ENCODE measurements at places on chromosomes 3 and 15.

DNA sequence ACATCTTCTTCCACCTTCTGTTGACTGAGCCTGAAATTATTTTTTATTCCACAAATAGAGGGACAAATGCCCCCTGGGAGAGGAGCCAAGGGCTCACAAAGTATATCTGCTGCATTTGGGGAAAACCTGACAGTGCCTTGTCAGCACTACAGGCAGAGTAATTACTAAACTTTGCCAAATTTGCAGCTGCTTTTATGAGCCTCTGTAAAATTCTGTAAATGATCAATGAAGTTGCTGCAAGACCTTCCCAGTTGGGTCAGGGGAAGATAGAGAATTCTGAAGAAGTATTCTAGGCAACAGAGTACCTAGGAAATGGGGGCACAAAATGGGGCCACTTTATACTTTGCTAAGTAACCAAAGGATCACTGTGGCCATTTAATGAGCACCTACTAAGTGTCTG is 10.5 kb downstream of the GHSR start:
- DNase-seq = no peak

DNA sequence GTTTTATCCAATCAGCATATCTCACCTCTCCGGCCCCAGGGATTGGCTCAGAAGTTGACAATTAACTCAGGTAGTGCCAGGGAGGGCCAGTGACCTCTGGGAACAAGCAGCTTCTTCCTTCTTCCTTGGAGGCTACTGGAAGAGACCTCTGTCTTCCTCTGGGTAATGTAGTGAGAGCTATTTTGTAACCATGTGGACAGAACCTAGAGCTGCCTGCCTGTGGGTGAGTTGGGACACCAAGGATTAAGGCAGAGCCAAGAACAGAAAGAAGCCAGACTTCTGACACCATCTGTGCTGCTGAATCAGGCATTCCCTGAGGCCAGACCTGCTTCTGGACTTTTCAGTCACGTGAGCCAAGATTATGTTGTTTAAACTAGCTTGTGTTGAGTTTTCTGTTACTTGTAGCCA is 5.9 kb upstream of the NDUFAF1 start:
- DNase-seq = no peak

DNA sequence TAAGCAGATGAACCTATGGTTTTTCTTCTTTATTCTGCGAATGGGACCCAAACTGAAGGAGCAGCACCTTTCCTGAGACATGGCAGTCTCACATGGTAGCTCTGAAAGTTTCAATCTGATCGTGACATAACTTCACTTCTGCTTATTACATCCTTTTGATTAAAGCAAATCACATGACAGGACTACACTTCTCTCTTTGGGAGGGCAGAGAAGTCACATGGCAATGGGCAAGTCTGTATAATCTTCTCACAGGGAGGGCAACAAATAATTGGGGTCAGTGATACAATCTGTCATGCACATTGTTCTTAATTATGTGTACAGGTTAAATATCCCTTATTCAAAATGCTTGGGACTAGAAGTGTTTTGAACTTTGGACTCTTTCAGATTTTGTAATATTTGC is 21.6 kb downstream of the NCBP2 start:
- no peak for DNase-seq

DNA sequence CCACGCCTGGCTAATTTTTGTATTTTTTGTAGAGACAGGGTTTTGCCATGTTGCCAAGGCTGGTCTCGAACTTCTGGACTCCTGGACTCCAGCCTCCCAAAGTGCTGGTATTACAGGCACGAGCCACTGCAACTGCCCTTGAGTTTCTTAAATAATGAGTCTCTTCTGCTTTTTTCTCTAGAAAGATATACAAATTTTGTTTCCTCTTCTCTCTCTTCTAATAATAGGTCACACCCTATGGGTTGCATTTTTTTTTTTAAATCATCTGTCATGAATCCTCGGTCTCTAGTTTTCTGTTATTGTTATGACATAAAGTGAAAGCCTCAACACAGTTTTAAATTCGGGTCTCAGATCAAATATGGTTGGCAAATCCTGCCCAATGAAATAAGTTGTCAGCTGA is 111.2 kb downstream of the IL12A start:
- no peak for DNase-seq

- DNase-seq = no peak
Observed at GRCh38 chr3:127475975-127476705, 114.4 kb downstream of the TPRA1 start.

DNA sequence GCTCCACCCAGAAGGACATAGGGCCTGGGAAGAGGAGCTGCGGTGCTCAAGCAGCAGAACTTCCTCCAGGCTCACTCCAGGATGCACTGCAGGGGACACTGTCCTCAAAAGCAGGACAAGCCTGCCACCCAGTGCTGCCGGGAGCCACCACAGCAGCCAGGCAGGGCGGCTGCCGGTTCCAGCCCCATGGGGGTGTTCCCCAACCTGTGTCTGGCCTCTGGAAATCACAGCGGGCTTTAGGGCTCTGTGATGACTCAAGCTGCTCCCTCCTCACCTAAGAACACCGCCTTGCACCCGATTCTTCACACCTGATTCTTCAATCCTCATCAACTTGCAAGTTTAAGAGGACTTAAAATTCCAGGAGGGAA is 71.9 kb upstream of the SLC6A11 start:
- no peak for DNase-seq

DNA sequence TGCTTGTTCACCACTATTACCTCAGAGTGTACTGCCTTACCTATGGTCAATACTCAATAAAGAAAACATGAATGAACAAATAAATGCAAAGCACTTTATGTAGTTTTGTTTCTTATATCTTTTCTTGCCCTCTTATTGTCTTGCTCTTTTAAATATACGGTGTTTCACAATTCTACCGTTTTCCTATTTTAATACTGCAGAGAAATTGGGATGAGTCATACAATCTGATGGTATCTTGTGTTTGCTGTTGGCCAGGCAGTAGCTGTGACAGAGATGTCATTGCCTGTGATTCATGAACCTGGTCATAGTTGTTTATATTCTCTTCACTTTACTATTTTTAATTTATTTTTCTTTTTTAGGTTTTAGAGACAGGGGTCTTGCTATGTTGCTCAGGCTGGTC is 48.3 kb downstream of the SERP1 start:
- no peak for DNase-seq

GRCh38 chr3:39154280-39155021 is 1.1 kb upstream of the CSRNP1 start:
- DNase-seq = no peak

DNA sequence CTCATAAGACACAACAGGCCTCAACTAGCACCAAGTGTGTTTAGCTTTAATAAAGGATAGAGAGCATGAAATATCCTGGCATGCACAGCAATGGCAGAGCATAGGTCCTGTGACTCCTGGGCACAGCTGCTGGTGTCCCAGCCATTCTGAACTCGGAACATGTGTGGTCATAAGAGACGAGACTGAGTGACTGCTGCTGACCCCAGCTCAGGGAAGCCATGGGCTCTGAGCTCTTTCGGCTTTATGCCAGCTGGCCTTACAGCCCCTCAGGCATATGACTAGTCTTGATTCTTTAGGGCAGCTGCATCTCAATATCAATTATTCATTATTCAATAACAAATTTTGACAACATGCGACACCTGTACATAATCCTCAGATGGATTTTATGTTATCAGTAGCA is 62.4 kb upstream of the TOPAZ1 start:
- no peak for DNase-seq

- DNase-seq = no peak
Observed at GRCh38 chr3:126340943-126341754, 16.1 kb downstream of the KLF15 start.

DNA sequence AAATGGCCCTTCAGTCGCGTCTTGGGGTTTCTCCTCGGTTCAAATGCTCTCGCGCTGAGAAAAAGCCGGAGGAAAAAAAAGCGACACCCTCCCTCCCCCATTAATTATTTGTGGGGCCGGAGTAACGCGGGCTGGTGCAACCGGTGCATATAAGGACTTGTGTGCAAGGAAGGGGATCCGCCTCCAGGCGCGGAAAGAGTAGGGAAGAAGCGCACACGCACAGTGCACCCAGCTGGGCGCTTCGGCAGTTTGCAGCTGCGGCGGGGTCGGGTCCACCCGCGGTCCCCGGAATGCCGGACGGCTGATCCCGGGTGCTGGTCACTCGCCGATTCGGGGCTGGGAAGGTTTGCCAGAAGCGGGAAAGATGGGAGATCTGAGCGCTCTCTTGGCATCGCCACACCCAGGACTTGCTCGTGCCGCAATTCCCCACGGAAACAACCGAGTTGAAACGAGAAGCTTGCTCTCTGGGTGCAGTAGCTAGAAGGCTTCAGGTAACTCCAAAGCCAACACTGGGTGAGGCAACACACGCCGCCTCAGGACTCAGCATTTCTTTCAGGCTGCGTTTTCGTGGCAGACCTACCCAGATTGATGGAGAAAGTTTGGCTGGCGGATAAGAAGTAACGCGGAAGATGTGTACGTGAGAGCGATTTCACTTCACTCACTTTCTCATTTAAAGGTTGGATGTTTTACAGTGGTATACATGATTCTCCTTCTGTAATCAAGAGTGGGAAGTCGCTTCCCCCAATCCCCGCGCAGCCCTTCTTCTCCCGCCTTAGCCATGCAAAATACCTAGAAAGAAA is 720 bp upstream of the TNIK start:
- DNase-seq = no peak

- DNase-seq = no peak
Observed at GRCh38 chr3:116230431-116231020, 214.8 kb downstream of the LSAMP start.

- no peak for DNase-seq
Observed at GRCh38 chr3:22361521-22361920, 610.5 kb upstream of the ZNF385D start.

DNA sequence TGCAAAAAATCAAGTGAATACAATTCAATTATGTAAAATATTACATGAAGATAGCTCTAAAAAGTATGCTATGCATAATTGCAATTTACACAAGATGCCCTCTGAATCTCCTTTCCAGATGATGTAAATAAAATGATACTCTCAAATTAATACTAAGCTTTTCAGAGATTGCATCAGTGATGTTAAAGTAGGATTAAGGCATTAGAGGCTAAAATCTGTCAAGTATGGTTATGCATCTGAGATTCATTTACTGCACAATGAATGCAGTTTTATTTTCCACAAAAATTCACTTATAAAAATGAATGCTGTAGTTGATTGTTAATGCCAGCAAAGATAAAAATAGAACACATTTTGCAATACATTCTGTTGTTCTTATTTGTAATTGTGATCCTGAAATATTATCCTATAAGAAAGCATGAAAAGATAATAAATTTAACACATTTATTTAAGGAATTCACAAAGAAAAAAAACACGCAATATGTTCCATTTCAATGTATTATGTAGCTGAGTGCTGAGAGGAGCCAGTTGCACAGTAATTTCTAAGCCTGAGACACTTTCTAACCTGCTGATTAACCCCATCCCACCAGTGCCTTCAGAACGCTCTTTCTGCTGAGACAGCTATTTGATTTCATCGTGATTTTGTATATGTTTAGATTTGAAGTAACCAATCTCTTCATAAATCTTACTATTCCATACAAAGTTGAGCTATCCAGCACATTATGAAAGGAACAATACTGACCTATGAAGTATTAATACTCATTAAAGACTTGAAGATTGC is 224.4 kb downstream of the CADM2 start:
- DNase-seq = no peak

GRCh38 chr15:70297465-70298058 is 199.8 kb upstream of the TLE3 start:
- no peak for DNase-seq

DNA sequence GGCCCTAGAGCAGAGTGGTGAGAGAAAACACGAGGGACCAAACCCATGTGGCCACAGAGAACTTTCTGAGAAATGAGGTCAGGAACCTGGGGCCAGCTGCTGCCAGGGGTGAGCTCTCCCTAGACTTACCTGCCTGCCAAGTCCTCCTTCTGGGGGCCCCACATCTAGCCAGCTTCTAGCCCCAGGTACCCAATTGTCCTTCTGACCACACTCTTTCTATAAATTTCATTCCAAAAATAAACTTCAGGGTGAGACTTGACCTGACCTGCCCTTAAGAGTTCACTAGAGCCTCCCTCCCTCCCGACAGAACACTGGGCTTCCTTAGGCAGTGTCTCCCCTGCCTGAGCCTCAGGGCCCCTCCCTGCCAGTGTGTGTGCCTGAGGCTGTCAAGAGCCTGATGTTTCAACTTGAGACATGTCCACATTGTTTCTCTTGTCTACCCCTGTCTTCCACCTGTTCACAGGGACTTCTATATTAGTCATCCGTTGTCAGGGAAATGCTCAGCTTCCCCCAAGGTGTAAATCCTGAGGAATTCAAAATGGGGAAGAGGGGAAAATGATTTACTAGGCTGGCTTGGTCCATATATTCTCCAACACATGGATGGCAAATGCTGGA is 312.8 kb upstream of the TLE3 start:
- DNase-seq = no peak

GRCh38 chr3:86774082-86774691 is 216.8 kb downstream of the VGLL3 start:
- no peak for DNase-seq

DNA sequence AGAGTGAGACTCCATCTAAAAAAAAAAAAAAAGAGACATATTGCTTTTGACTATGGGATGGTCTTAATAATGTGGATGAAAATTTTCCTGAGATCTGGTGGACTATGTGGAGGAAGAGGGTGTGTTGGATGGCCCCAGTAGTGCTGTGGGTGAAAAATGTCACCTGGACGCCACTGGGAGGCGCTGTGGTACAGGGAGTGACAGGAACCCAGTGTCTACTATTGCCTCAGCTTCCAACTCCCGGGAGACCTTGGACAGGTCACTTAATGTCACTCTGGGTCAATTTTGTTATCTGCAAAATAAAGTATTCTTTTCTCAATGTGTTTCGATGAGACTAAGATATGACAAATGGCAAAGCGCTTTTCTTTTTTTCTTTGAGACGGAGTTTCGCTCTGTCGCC is 27.7 kb upstream of the DCP1A start:
- DNase-seq = no peak

- DNase-seq = no peak
Observed at GRCh38 chr15:67067930-67068551, 2.6 kb downstream of the SMAD3 start.

DNA sequence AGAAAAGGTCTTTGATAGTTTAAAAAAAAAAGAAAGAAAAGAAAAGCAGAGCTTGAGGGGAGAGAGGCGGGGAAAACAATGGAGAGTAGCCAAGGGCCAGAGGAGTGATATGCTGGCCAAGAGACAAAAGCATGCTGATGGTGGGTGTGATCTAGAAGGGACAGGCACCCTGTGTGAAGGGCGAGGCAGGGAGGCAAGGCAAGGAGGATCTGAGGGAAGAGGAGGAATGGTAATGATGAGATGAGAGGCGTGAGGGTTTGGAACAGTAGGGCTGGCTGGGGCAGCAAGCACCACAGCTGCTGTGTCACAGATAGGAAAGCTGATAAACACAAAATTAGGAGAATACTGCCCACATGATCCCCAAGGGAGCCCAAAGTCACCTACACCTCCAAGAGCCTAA is 65.5 kb downstream of the LARS2 start:
- DNase-seq = no peak

GRCh38 chr3:172449466-172450149 is 1.4 kb upstream of the GHSR start:
- DNase-seq = no peak

DNA sequence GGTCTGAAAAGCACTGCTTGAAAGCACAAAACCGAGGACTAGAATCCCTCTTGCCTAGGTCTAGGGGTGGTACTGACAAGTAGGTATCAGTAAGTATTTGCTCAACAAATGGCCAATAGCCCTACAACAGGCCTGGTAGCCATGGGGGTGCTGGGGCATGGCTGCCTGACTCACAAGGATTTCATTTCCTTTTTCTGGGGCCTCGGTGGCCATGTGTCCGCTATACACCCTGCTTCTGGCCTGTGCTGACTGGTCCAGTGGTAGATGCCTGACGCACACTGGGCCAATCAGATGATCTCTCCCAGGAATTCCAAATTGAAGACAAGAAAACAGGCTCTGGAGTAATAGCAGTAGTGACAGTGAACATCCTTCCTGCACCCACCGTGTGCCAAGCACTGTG is 29.4 kb downstream of the MELTF start:
- DNase-seq = no peak

Data from smooth muscle cell of the brain vasculature (primary cell).